Effector memory CD8-positive, alpha-beta T cell (primary cell): ENCODE measurements at places on chromosomes 16 and 17.

DNA sequence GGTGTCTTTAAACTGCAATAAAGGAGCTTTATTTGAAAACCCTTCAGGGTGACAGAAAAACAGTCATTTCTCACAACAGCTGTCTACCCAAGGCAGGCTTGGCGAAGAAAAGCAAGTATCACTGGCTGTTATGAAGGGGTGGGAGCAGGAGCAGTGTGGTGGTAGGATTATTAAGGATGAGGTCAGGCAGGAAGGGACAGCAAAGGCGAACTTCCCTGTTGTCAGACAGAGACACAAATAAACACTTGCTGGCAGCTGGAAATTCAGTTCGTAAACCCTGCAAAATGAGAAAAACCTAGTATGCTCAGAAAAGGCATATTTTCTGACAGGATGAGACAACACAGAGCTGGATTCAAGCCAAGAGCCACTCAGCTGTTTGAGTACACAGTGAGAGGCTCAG lies 416.3 kb upstream of the CDH5 start:
- DNase-seq = no peak
- no peaks in the 10 kb centered on the region for H3K4me1 ChIP-seq
- no peaks in the 10 kb centered on the region for H3K27me3 ChIP-seq
- H3K4me3 ChIP-seq = no peak overlapping the region
- no peak overlapping the region for H3K27ac ChIP-seq

GRCh38 chr16:56856876-56857447 lies 8.0 kb upstream of the SLC12A3 start:
- H3K27me3 ChIP-seq = no peaks in the 10 kb centered on the region
- H3K4me1 ChIP-seq = peaks cover 37% of the 10 kb centered on the region
- no peak for DNase-seq

GRCh38 chr17:10624969-10625368 lies 32.1 kb downstream of the MYH3 start:
- no peak overlapping the region for H3K4me3 ChIP-seq
- no peaks in the 10 kb centered on the region for H3K36me3 ChIP-seq
- H3K27me3 ChIP-seq = peaks cover 3% of the 10 kb centered on the region
- no peak for DNase-seq

GRCh38 chr17:82380860-82381702 lies 9.5 kb downstream of the UTS2R start:
- peak overlapping the region; percentile 52 for H3K27ac ChIP-seq
- H3K4me3 ChIP-seq = no peak overlapping the region
- peaks cover 10% of the 10 kb centered on the region for H3K4me1 ChIP-seq
- H3K27me3 ChIP-seq = peaks cover 23% of the 10 kb centered on the region

- peaks cover 24% of the 10 kb centered on the region for H3K36me3 ChIP-seq
- peak overlapping the region; percentile 94 for H3K27ac ChIP-seq
- H3K4me3 ChIP-seq = peak overlapping the region; percentile 54
- H3K27me3 ChIP-seq = no peaks in the 10 kb centered on the region
These were observed 34.0 kb downstream of the PGS1 start for GRCh38 chr17:78412403-78412802.

- H3K4me1 ChIP-seq = peaks cover 4% of the 10 kb centered on the region
- peaks cover 7% of the 10 kb centered on the region for H3K36me3 ChIP-seq
- DNase-seq = no peak
- peak overlapping the region; percentile 3 for H3K27ac ChIP-seq
These were observed 57.9 kb upstream of the SLC12A3 start for GRCh38 chr16:56807011-56807675.

- no peak overlapping the region for H3K27ac ChIP-seq
- H3K4me3 ChIP-seq = no peak overlapping the region
- H3K27me3 ChIP-seq = no peaks in the 10 kb centered on the region
- no peaks in the 10 kb centered on the region for H3K36me3 ChIP-seq
- H3K4me1 ChIP-seq = no peaks in the 10 kb centered on the region
- DNase-seq = no peak
These were observed 376.3 kb downstream of the CNTNAP4 start for GRCh38 chr16:76653390-76654026.

- H3K27me3 ChIP-seq = no peaks in the 10 kb centered on the region
- H3K36me3 ChIP-seq = peaks cover 5% of the 10 kb centered on the region
- no peaks in the 10 kb centered on the region for H3K4me1 ChIP-seq
- H3K4me3 ChIP-seq = no peak overlapping the region
- no peak for DNase-seq
These were observed 168.8 kb downstream of the AATF start for GRCh38 chr17:37117373-37118142.

GRCh38 chr17:57622683-57623433 lies 122.2 kb downstream of the CCDC182 start:
- H3K4me3 ChIP-seq = peak overlapping the region; percentile 54
- DNase-seq = no peak
- H3K36me3 ChIP-seq = peaks cover 5% of the 10 kb centered on the region
- H3K27ac ChIP-seq = peak overlapping the region; percentile 90

DNA sequence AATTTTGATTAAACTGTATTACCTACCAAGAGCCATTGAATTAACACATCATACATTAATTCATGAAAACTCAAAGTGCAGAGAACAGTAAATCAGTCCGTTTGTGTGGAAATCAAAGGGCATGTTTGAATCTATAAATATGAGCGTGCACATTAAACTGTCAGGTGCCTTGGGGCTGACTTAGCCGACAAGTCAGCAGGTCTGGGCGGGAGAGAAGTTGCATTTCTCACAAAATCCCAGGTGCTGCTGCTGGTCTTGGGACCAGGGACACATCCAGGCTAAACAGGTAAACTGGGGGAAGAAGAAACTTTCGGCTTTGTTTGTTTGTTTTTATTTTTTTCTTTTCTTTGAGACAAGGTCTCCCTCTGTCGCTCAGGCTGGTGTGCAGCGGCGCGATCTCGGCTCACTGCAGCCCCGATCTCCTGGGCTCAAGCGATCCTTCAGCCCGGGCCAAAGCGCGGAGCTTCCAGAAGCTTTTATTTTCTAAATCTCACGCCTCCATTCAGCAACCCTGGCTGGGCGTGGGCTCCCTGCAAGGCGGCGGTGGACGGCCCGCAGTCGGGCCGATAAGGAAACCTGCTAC lies 213.9 kb downstream of the MRTFB start:
- peak overlapping the region; percentile 98 for H3K27ac ChIP-seq
- DNase-seq = no peak
- peaks cover 12% of the 10 kb centered on the region for H3K4me1 ChIP-seq
- peak overlapping the region; percentile 91 for H3K4me3 ChIP-seq
- no peaks in the 10 kb centered on the region for H3K27me3 ChIP-seq
- peaks cover 41% of the 10 kb centered on the region for H3K36me3 ChIP-seq

GRCh38 chr16:50643192-50643591 lies 37.9 kb downstream of the SNX20 start:
- no peaks in the 10 kb centered on the region for H3K36me3 ChIP-seq
- H3K27me3 ChIP-seq = peaks cover 12% of the 10 kb centered on the region
- no peak for DNase-seq
- H3K4me1 ChIP-seq = peaks cover 5% of the 10 kb centered on the region

DNA sequence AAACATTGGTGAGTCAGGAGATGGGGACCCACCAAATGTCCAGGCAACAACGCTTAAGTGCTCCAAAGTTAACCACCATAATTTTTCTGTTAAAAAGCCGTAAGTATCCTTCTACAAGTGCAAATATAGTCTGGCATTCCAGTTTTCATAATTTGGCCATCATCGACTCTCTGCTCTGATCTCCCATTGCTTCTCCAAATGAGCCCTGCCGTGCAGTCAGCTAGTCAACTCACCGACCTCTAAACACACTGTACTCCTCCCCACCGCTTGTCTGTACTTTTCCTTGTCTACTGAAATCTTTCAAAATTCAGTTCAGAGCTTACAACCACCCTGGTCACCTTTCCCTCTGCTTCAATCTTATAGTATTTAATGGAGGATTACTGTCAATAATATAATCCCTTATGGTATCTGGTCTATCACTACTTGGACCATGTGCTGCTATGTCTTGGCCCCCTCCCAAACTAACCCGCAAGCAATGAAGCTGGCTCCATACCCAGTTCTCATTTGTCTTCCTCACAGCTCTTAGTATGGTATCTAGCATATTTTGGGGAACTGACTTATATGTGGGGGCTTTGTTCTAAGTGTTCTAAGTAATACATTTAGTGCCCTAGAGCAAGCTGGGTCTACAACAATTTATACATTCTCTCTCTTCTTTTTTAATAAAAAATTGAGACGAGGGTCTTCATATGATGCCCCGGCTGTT lies 52.7 kb upstream of the SLC25A19 start:
- H3K36me3 ChIP-seq = peaks cover 13% of the 10 kb centered on the region
- H3K27ac ChIP-seq = peak overlapping the region; percentile 7

GRCh38 chr17:39926588-39927100 lies 757 bp downstream of the ORMDL3 start:
- H3K27ac ChIP-seq = peak overlapping the region; percentile 97
- peaks cover 45% of the 10 kb centered on the region for H3K36me3 ChIP-seq
- DNase-seq = peak; percentile 53
- H3K4me3 ChIP-seq = peak overlapping the region; percentile 87

GRCh38 chr16:9820476-9821246 lies 361.6 kb downstream of the GRIN2A start:
- DNase-seq = no peak
- H3K36me3 ChIP-seq = no peaks in the 10 kb centered on the region
- H3K4me3 ChIP-seq = no peak overlapping the region

GRCh38 chr16:58306327-58306726 lies 11.5 kb upstream of the PRSS54 start:
- H3K27ac ChIP-seq = no peak overlapping the region
- peak; percentile 4 for DNase-seq
- no peaks in the 10 kb centered on the region for H3K4me1 ChIP-seq

GRCh38 chr17:69704935-69705334 lies 290.4 kb downstream of the MAP2K6 start:
- no peaks in the 10 kb centered on the region for H3K36me3 ChIP-seq
- H3K4me3 ChIP-seq = no peak overlapping the region
- no peak overlapping the region for H3K27ac ChIP-seq
- no peak for DNase-seq
- H3K27me3 ChIP-seq = peaks cover 5% of the 10 kb centered on the region

GRCh38 chr16:16025214-16025968 lies 76.0 kb downstream of the ABCC1 start:
- no peaks in the 10 kb centered on the region for H3K27me3 ChIP-seq
- peak overlapping the region; percentile 17 for H3K4me3 ChIP-seq
- peak overlapping the region; percentile 92 for H3K27ac ChIP-seq
- H3K4me1 ChIP-seq = peaks cover 33% of the 10 kb centered on the region
- H3K36me3 ChIP-seq = peaks cover 12% of the 10 kb centered on the region

DNA sequence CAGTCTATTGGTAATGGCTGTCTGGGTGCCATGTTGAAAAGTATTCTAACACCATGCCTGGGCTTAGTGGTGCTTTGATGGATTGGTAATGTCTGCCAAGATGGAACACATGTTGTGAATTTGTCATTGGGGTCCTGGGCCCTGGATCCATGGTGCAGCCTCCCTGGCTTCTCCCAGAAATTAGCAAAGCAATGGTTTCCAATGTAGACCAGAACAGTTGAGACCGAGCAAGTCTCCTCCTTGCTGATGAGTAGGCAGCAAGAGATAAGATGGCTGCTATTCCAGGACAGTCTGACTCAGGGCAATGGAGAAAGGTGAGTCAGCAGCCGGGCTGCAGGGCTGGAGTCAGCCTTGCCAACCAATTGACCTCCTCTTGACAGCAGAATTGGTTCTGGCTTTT lies 30.8 kb downstream of the GPR139 start:
- no peak for DNase-seq
- no peaks in the 10 kb centered on the region for H3K36me3 ChIP-seq
- H3K27me3 ChIP-seq = peaks cover 12% of the 10 kb centered on the region
- H3K4me1 ChIP-seq = no peaks in the 10 kb centered on the region
- no peak overlapping the region for H3K27ac ChIP-seq
- H3K4me3 ChIP-seq = no peak overlapping the region

DNA sequence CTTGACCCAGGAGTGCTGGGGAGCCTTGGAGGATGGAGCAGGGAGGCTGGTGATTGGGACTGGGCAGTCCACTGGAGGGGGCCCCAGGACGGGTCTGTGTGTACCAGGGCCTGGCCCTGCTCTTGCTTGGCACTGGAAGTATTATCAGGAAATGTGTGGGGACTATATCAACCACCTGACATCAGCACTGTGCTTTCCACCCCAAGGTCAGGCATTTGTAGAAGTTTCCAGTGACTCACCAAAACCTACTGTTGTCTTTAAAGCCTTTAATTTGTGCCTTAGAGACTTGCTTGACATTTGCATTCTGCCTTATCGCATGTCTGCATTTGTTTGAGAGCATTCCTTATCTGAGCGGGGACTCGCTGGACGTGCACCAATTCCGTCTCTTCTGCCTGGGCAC lies 323.1 kb downstream of the FOXL1 start:
- peaks cover 17% of the 10 kb centered on the region for H3K27me3 ChIP-seq
- no peak overlapping the region for H3K27ac ChIP-seq
- no peaks in the 10 kb centered on the region for H3K36me3 ChIP-seq
- no peak for DNase-seq

- H3K27me3 ChIP-seq = no peaks in the 10 kb centered on the region
- no peak overlapping the region for H3K4me3 ChIP-seq
- H3K4me1 ChIP-seq = no peaks in the 10 kb centered on the region
- no peak overlapping the region for H3K27ac ChIP-seq
- no peak for DNase-seq
- H3K36me3 ChIP-seq = peaks cover 37% of the 10 kb centered on the region
These were observed 114.1 kb downstream of the SPAG9 start for GRCh38 chr17:51006601-51007000.

GRCh38 chr17:31412511-31412910 lies 21.0 kb downstream of the RAB11FIP4 start:
- H3K27ac ChIP-seq = no peak overlapping the region
- H3K4me3 ChIP-seq = no peak overlapping the region
- peaks cover 13% of the 10 kb centered on the region for H3K27me3 ChIP-seq
- no peaks in the 10 kb centered on the region for H3K36me3 ChIP-seq
- no peaks in the 10 kb centered on the region for H3K4me1 ChIP-seq
- no peak for DNase-seq

GRCh38 chr17:83024218-83024971 lies 55.0 kb upstream of the METRNL start:
- no peak for DNase-seq
- peaks cover 3% of the 10 kb centered on the region for H3K36me3 ChIP-seq
- H3K4me1 ChIP-seq = peaks cover 16% of the 10 kb centered on the region

DNA sequence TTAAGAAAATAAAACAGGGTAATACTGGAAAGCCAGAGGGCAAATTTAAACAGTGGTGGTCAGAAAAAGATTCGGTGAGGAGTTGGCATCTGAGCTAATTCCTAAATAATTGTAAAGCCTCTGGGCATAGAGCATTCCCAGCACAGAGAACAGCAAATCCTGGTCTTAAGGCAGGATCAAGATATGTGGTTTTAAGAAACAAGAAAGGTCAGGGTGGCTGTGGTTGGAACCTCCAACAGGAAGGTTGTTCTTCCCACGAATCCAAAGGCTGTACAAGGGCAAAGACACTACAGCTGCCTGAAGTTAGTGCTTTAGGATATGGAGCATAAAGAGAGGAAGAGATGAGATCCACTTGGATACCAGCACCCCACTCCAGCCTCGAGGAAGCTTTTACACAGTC lies 114.6 kb downstream of the ZNF18 start:
- no peaks in the 10 kb centered on the region for H3K4me1 ChIP-seq
- H3K27ac ChIP-seq = no peak overlapping the region
- H3K4me3 ChIP-seq = no peak overlapping the region
- H3K27me3 ChIP-seq = peaks cover 7% of the 10 kb centered on the region
